ENCODE measurements at places on chromosomes 16 and 17.

DNA sequence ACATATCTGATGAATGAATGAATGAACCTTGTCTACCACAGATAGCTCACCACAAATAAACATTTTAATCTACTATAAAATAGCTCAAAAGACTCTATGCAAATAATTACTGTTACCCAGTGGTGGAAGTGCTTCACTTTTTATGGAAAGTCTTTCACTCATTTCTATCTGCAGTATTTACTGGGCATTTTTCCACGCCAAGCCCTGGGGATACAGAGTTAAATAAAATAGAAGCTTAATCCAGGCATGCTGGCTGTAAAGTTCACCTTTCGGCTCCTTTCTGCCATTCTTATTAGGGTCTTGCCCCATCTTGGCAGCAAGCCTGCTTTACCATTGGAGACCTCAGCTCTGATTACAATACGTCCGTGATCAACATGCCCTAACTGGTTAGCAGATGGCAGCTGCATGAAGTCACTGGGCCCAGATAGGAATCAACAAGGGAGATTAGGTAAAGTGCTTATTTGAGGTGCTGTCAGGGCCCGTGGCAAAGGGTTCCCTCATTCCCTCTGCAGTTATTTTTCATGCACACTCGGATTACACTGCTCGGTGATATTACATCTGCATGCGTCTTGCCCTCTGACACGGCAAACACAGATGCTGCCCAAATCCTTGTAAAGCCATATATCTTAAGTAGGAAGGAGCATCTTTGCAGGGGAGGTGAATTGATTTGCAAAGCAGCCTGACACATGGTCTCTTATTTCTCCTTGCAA is 648.9 kb downstream of the WWOX start:
- DNase-seq: no peak

GRCh38 chr17:75077072-75077495 is 10.7 kb upstream of the SLC16A5 start:
- no peak for DNase-seq

DNA sequence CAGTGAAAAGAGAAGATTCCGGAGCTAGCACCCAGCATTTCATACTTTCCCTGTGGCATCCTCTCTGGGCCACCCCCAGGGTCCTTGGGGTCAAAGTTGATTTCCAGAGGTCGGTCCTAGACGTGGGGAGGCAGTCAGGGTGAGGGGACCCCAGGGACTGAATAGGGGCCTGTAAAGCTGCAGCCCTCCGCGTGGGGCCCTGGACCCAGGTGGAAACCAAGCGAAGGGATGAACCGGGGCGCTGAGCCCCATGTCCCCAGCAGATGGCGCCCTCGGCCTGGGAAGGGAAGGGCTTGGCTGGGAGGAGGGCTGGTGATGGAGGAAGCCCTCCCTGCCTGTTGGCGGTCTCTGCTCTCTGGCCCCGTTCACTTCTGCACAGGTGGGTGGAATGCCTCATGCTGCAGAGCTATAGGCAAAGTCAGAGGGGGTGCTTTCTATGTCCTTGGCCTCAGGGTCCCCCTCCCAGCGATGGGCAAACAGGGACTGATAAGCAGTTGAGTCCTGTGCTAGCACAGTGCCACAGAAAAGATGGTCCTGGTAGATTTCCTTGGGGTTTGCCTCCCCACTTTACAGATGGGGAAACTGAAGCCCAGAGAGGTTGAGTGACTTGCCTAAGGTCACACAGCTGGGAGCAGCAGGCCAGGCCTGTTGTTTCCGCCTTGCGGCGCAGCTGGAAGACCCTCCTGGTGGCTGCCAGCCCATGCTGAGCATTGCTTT is 163.4 kb upstream of the CIBAR2 start:
- DNase-seq: peak; percentile 68

DNA sequence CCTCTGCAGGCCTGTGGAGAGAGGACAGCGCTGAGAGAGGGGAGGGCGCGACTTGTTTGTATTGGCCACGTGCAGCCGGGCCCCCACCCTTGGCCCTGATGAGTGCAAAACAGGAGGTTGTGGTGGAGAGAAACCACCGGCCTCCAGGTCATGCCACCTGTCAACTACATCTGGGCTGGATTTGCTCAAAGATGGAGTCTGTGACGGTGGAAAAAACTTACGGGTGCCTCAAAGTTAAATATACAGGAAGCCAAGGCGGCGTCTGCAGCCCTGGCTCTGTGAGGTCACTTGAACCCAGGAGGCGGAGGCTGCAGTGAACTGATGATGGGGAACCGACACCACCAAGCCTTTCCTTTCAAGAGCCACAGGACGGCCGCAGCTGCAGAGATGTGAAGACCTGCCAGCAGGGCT is 15.7 kb downstream of the C16orf74 start:
- DNase-seq: no peak

- no peak for DNase-seq
These were observed 41.1 kb upstream of the CDH13 start for GRCh38 chr16:82585675-82586074.

DNA sequence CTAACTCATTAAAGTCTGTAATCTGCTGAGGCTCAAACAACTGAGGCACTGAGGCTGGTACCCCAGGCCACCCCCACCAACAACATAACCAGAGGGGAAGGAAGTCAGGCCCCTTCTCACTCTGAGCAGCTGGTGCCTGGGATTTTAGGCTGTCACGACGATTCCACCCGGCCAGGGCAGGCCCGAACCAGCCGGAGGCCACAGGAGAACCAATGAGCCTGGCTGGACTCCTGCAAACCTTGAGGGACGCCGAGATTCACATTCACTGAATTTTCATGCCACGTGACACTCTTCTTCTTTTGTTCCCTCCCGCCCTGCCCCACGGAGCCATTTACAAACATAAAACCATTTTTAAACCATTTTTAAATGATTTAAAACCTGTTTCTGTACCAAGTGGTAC is 48.1 kb downstream of the RPH3AL start:
- no peak for DNase-seq

DNA sequence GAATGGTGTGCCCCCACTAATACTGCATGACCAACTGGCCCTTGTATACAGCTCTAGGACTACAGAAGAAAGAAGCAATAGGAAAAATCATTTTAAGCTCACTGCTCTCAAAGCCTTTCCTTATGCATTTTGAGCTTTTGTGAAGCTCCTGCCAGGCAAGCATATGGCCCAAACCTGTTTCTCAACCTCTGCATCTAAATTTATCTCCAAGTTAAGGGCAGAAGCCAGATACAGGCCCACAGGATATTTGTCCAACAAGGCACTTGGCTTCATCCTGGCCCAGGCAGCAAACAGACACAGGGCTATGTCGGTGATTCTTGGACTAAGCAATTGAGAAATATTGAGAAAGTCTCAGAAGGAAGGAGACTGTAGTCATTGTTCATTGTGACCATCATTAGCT is 43.9 kb downstream of the CCT6B start:
- DNase-seq: no peak

DNA sequence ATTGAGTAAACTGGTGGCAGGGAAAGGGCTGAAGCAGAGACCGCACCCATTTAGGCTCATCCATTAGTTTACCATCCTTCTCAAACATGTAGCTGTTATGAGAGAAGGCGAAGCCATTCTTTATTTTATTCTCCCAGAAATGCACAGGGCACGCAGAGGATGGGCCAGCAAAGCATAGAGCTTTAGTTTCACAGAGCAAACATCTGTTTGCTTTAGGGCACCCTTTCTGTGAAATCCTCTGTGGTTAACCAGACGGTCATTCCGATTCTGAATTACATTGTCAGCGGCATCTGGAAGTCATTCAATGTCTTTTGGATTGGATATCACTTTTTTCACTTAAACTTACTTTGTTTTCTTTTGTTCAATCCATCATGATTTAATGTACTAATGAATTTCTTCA is 96.0 kb downstream of the TOX3 start:
- no peak for DNase-seq
